ENCODE measurements at places on chromosomes 13 and 19.

- no peak for DNase-seq
Measured at GRCh38 chr19:19316082-19316481, 4.2 kb downstream of the SUGP1 start.

DNA sequence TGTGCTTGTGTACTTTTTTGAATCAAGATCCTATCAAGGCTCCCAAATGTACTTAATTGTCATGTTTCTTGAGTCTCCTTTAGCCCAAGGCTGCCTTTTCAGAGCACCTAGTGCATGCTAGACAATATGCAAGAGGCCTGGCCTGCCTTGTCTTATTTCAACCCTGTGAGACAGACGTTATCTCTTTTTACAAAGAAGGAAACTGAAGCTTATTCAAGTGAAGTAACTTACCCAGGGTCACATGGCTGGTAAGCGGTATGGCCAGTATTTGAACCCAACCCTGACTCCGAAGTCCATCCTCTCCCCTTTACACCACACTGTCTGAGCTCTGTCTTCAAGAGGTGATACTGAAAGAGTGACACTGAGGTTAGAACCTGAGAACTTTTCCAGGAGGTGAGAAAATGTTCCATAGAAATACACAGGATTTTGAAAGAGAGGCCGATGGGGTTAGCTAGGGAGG is 505.1 kb downstream of the FOXO1 start:
- DNase-seq, result no peak

DNA sequence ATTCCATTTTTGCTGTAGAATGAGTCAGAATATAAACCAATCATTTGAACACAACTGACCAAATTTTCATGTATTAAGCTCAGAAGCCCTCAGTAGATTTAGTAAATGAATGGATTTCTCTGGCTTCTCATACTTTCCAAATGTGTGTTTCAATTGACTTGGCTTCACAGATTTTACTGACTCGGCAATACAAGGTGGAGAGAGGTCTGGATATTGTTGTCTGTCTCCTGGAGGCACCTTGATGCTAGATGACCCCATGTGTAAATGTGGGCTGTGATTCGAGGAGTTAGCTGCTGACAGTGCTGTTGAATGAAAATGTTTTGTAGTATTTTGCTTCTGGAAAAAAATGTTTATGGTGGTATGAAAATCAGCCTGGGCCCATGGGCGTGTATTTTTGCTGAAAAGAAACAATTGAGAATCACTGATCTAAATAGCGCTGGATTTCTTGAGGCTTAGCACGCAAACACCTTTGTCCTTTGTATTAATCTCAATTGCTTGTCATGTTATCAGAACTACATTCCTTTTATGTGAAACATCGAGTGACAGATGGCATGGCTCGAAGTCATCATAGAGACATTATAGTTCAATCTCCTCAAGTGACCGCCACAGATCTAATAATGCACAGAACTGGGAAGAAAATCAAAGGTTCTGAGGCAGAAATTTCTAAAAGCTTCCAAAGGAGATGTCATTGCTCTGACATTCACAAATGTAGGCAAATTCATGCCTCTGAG is 41.2 kb upstream of the UBAC2 start:
- no peak for DNase-seq

DNA sequence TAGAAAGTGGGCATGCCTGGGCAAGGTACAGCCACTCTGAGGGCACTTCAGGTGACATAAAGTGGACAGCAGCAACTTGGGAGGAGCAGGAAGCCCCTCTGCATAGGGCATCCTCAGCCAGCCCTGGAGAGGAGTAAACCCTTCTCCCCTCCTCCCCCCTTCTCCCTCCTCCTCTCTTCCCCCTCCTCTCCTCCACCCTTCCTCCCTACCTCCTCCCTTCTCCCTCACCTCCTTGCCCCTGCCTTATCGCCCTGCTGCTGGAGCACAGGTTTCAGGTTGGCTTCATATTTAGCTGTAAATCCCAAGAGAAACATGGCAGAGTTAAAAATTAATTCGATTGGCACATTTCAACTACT is 30.5 kb upstream of the ATP12A start:
- no peak for DNase-seq

DNA sequence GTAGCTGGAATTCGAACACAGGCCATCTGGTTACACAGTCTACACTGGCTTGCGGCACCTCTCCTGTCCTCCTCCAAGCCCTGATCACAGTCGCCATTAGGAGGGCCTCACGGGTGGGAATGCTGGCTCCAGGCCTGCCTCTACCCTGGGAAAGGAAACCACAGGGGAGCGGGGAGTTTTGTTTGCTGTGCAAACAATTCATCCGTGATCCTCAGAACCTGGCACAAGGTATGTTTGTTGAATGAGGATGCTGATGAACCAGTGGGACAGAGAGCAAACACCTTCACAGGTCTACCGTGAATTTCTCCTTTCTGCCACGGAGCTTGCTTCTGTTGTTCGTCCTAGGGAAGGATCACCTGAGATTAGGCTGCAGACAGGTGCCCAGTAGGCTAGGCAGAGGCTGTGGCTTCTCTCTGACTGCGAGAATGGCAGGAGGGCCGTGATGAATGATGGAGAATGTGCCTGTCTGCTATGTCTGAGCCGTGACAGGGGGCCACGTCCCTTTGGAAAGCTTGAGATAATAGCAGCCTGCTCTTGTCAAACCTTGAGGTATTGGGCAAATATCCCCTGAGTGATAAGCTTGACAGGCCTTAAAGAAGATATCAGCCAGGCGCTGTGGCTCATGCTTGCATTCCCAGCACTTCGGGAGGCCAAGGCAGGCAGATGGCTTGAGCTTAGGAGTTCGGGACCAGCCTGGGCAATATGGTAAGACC is 36.7 kb downstream of the PIN1 start:
- DNase-seq, result no peak

GRCh38 chr13:44093607-44094564 is 214.2 kb downstream of the LACC1 start:
- peak; percentile 53 for DNase-seq

DNA sequence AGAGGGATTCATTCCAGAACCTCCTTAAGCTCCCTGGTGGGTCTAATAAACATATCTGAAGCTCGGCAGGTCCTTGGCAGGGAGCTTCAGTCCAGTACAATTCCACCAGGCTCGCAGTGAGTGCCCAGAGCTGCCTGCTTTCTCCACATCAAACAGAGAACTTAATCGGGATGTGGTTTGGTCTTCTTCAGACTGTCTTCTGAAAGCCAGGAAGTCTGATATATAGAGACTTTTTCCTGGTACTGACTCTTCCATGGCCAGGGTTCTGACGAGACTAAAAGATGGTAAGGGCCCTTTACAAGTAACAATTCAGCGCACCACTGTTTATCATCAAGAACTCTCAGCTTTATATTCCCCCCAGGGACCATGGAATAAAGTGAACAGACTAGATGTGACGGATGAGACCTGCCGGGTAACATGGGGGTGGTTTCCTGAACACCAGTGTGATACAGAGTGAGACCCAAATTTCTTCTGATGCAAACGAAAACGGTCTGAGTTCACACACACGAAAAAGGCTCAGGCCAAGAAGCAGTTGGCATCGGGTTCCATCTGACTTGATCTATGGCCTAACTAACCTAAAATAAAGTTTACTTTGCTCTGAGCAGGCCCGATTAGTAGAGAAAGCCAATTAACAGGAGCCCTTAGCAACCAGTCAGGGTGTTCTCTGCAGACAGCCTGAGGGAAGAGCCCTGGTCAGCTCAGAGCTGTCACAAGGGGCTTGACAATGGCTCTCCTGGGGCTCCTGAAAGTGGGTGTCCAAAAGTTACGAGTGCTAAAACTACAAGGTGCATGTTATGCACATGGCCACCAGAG is 29.0 kb downstream of the RANBP3 start:
- no peak for DNase-seq

- DNase-seq, result no peak
Measured at GRCh38 chr19:3586127-3586626, 899 bp downstream of the GIPC3 start.

GRCh38 chr13:113730831-113731191 is 28.2 kb upstream of the TMEM255B start:
- DNase-seq, result no peak

DNA sequence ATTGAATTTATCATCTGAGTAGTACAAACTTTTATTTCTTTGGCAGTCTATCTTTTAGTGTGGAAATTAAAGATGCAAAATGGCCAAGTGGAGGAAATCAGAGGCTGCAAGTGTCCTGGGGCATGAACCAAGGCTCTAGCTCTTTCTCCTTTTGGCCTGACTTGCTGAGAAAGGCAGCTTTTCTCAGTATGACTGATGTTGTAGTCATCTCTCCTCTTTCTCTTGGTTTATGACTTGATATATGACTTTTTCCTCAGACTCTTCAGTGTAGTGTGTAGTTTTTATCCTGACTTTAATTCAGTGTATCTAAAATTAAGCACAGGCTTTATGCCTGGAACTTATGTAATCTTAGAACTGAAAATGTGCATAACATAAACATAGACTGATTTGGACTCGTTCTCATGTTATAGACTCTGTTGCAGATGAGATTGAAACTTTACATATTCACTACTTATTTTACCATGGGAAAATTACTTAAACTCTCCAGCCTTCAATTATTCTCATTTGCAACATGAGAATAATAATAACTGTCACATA is 65.7 kb downstream of the SLITRK5 start:
- DNase-seq, result no peak

DNA sequence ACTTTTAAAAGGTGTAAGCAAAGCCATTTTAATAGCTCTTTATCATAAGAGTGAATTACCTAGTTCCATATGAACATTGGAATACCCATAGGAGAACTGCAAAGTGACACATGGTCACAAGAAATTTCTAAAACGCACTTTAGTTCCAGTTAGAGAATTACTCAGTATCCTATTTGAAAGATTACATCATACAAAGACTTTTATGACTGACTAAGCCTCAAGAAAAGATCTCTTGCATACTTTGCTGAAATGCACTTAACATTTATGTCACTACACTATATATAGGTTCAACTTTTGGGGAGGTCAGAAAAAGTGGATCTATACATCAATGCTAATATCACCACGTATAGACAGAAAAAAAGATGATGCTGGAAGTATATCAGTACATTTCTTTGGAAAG is 7.1 kb downstream of the PCDH9 start:
- DNase-seq, result no peak

GRCh38 chr13:66995203-66995611 is 234.9 kb downstream of the PCDH9 start:
- no peak for DNase-seq

- no peak for DNase-seq
Measured at GRCh38 chr19:11767633-11768133, 883 bp downstream of the ZNF441 start.

DNA sequence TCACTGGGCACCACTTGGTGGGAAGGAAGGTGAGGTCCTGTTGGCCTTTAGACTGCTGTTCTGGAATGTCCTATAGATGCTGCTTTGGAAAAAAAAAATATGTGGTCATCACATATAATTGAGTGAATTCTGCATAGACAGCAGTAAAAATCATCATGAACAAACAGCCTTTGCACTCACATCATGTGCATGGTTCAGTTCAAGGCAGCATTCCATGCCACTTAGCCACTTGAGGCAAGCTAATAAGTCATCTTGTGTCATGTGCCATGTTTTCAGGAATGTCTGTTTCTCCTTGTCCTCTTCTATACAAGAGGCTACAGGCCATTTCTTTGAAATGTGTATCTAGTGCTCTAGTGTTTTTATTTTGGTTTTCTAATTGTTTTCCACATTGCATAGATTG is 43.9 kb upstream of the TSC22D1 start:
- DNase-seq, result no peak

GRCh38 chr19:11995174-11995573 is 30.3 kb downstream of the ZNF763 start:
- no peak for DNase-seq

- peak; percentile 5 for DNase-seq
Measured at GRCh38 chr19:14632286-14632685, 42.4 kb downstream of the ADGRE3 start.

DNA sequence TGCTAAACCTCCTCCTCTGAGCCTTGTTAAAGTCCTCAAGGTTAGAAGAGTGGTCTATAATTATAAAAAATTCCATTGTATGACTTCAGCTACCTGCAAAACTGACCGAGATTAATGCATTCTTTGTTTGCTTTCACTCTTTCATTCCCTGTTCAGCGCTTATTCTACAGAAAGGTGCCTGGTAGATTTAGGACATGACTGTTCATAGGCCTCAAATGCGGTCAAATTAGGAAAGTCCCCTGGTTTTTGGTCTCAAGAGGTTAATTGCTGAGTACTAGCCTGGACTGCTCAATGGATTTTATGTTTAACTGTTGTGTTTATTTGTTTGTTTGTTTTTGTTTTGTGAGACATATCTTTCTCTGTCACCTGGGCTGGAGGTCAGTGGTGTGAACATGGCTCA is 35.4 kb downstream of the KL start:
- no peak for DNase-seq

GRCh38 chr13:94664889-94665288 is 47.5 kb downstream of the SOX21 start:
- no peak for DNase-seq
